ENCODE measurements at places on chromosomes 11 and 22. TPM values are rescaled to one million over a fixed set of nuclear protein-coding genes. Genes with fewer than 3 reads are reported as not detected.

Gene FAR1
- total RNA-seq, result 34.1 TPM

Gene RHBDD3
- 17.6 TPM for total RNA-seq

Gene CD3D
- not detected for total RNA-seq

Gene TBX1
- 2.4 TPM for total RNA-seq

Gene SMTNL1
- not detected for total RNA-seq

Gene SYT12
- 11.1 TPM for total RNA-seq

Gene SMC1B
- 0.31 TPM for total RNA-seq

Gene DDX25
- total RNA-seq, result not detected

Gene INS
- not detected for total RNA-seq

Gene NRXN2
- not detected for total RNA-seq

Gene MAPK8IP1
- 18.8 TPM for total RNA-seq

DNA sequence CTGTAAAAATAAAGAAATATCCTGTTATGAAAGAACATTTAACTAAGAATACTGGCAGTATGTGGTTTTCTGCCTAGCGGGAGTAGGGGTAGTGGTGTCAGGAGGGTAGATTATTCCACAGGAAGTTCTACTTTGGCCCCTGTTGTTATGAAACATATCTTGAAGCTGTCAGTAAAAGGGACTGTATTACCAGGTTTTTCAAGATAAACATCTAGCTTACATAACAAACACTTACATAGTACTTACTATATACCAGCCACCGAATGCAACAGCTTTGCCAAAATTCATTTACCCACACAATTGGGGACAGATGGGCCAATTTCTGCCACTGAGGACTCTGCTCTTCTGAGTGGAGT, 3.7 kb downstream of the TMEM123 start:
- peaks cover 45% of the 10 kb centered on the region for H3K36me3 ChIP-seq
- DNase-seq, result no peak
- H3K27me3 ChIP-seq, result no peaks in the 10 kb centered on the region
- no peak overlapping the region for H3K27ac ChIP-seq
- no peak overlapping the region for H3K4me3 ChIP-seq

GRCh38 chr22:44442186-44442815, 55.7 kb downstream of the RTL6 start:
- no peaks in the 10 kb centered on the region for H3K36me3 ChIP-seq
- DNase-seq, result no peak
- H3K27me3 ChIP-seq, result no peaks in the 10 kb centered on the region
- peaks cover 35% of the 10 kb centered on the region for H3K4me1 ChIP-seq
- H3K4me3 ChIP-seq, result no peak overlapping the region

DNA sequence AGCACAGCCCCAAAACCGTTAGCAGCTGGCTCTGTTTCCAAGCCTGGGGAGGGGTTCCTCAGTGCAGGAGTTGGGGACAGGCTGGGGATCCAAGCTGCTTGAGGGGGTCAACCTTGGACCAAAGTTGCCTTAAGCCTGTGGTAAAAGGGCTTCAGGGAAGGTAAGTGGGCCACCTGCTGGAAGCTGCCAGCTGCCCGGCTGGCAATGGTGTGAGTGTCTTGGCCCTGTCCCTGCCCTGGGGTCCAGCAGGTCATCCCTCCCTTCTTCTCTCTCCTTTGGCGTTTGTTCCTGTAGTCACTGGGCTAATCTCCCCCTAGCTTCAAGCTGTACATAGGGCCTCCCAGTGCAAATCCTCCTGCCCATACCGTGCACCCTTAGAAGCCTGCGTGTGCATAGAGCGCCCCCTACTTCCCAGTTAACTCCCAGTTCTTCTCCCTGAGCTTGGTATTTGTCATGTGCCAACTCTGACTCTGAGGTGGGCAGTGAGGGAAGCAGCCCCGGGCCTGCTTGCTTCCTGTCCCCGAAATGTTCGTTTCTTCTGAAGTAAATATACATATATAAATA, 4.4 kb downstream of the TMEM258 start:
- peaks cover 26% of the 10 kb centered on the region for H3K36me3 ChIP-seq
- no peak overlapping the region for H3K27ac ChIP-seq
- no peak for DNase-seq
- H3K27me3 ChIP-seq, result no peaks in the 10 kb centered on the region
- peaks cover 8% of the 10 kb centered on the region for H3K4me1 ChIP-seq

- no peak overlapping the region for H3K4me3 ChIP-seq
- no peak overlapping the region for H3K27ac ChIP-seq
- DNase-seq, result no peak
- no peaks in the 10 kb centered on the region for H3K27me3 ChIP-seq
Measured at GRCh38 chr22:20107471-20107901, 8.4 kb upstream of the RANBP1 start.

DNA sequence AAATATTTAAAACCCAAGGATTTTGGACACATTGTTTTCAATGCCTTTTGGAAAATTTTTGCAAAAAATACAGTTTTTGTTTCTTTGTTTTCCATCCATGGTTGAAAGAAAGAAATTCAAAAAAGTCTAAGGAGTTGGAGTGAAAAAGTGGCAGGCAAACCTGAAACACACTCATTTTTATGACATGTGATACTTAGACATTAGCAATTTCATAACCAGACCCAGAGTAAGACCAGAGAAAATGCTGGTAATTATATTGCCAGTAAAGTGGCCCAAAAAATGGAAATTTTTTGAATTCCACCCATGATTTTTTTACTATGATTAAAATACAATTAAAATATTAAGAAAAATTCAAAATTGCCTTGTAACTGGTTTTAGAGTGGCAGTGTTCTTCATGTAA, 128.2 kb downstream of the SLC17A6 start:
- no peak overlapping the region for H3K27ac ChIP-seq
- no peak for DNase-seq
- H3K4me1 ChIP-seq, result no peaks in the 10 kb centered on the region
- no peaks in the 10 kb centered on the region for H3K36me3 ChIP-seq
- no peak overlapping the region for H3K4me3 ChIP-seq

GRCh38 chr11:61293867-61294716, 1.0 kb downstream of the VWCE start:
- peak overlapping the region; percentile 45 for H3K4me3 ChIP-seq
- no peak overlapping the region for H3K27ac ChIP-seq
- H3K36me3 ChIP-seq, result no peaks in the 10 kb centered on the region
- H3K27me3 ChIP-seq, result peaks cover 14% of the 10 kb centered on the region

- no peak for DNase-seq
- peak overlapping the region; percentile 98 for H3K27ac ChIP-seq
- H3K36me3 ChIP-seq, result peaks cover 10% of the 10 kb centered on the region
- H3K27me3 ChIP-seq, result no peaks in the 10 kb centered on the region
Measured at GRCh38 chr11:130144861-130145281, 14.7 kb upstream of the ST14 start.

DNA sequence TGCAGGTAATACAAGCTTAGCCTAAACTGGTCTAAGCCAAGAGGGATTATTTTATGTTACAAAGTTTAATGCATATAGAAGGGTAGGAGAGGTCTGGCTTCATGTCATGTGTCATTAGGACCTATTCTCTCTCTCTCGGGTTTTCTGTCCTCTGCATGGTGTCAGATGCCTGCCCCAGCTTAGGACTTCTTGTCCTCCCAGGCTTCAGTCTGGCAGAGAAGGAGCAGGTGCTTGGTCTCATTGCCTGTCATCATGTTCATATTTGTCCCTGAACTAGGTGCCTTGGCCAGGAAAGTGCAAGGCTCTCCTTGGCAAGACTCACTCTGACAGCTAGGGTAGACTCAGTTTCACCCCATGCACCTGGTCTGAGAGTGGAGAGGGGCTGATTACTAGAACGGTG, 126.3 kb downstream of the ADAMTS15 start:
- no peak for DNase-seq
- no peak overlapping the region for H3K27ac ChIP-seq
- no peaks in the 10 kb centered on the region for H3K4me1 ChIP-seq
- no peaks in the 10 kb centered on the region for H3K27me3 ChIP-seq
- H3K4me3 ChIP-seq, result no peak overlapping the region

DNA sequence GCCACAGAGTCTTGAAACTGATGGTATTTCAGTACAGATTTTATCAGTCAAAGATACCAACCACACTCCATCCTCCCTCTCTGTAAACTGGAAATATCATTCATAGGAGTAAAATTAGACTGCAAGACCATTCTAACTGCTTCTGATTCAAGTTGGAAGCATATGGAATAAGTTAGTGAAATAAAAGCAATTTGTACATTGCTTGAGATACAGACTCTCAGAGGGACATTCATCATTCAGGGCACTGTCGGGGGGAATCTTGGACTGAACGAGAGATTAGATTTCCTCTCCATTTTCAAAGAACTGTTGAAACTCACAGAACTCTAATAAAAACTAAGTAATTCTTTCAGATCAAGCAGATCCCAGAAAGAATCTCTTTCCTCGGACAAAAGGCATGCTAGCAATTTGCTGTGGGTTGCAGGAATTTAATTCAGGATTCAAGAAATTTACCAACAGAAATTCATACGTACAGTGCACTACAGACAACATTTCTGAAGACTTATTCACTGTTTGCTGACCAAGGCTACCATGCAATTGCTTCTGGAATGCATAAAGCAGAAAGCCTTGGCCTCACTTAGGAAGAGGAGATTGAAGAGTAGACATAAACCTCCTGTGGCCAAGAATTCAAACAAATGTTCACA, 34.1 kb downstream of the PAMR1 start:
- no peak overlapping the region for H3K4me3 ChIP-seq
- no peaks in the 10 kb centered on the region for H3K36me3 ChIP-seq
- H3K27me3 ChIP-seq, result no peaks in the 10 kb centered on the region
- peak; percentile 68 for DNase-seq

- DNase-seq, result no peak
- H3K27ac ChIP-seq, result no peak overlapping the region
- peaks cover under 1% of the 10 kb centered on the region for H3K36me3 ChIP-seq
- no peaks in the 10 kb centered on the region for H3K27me3 ChIP-seq
- no peak overlapping the region for H3K4me3 ChIP-seq
Measured at GRCh38 chr11:19827399-19828135, 114.9 kb downstream of the NAV2 start.

- no peak overlapping the region for H3K27ac ChIP-seq
- peak; percentile 70 for DNase-seq
- H3K4me1 ChIP-seq, result peaks cover 13% of the 10 kb centered on the region
Measured at GRCh38 chr11:116931206-116931953, 94.0 kb upstream of the APOA1 start.

DNA sequence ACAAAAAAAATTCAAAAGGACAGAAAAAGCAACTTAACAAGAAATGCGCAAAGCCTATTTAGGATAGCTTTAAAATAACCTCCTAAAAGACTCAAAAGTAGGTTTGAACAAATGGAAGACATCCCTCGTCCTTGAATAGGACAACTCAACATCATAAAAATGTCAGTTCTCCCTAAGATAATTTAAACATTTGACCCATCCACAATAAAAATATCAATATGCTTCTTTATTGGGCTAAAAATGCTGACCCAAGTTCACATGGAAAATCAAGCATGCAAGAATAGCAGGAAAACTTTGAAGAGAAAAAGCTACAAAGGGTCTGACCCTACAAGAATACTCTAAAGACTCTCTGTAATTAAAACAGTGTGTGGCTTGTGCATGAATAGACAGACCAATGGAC, 12.1 kb upstream of the KCTD17 start:
- no peak for DNase-seq
- H3K27me3 ChIP-seq, result no peaks in the 10 kb centered on the region
- H3K27ac ChIP-seq, result no peak overlapping the region
- no peaks in the 10 kb centered on the region for H3K36me3 ChIP-seq
- no peak overlapping the region for H3K4me3 ChIP-seq

DNA sequence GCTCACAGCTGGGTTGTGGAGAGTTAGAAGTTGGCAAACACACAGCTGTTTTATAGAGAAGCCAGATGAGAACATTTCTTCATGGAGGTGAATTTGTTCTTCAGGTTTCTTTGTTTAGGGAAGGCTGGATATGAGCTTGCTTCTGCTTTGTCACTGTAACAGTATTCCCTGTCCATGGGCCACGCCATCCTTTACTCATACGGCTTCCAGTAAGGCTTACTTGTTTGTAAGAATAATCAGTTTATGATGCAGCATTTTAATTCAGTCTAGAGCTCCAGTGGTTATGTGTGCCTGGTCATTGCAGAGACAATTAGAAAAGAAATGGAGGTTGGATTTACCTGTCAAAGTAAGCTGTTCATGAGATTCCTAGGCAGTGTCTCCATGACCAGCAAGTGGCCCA, 131.8 kb downstream of the TRIM44 start:
- peaks cover 10% of the 10 kb centered on the region for H3K36me3 ChIP-seq
- H3K4me3 ChIP-seq, result no peak overlapping the region
- no peak for DNase-seq

DNA sequence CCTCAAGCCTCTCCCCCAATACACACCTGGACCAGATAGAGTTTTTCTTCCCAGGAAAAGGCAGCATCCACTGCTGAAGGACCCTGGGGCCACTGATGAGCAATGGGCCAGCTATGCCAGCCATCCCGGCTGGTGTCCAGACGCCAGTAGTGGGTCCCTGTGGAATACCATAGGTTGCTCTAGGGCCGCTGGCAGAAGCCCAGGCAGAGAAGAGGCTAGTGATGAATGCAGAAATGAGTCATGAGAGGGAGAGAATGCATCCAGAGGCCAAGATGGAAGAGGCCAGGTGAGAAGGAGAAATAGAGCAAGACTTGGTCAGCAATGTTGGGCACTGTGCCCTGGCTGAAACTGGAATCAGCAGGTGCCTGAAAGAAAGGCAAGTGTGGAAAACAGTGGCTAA, 8.9 kb downstream of the HPX start:
- H3K4me1 ChIP-seq, result 0 out of 2 replicates have a peak, but pooled peaks cover 3% of the 10 kb centered on the region
- H3K4me3 ChIP-seq, result no peak overlapping the region
- no peaks in the 10 kb centered on the region for H3K36me3 ChIP-seq
- peak; percentile 78 for DNase-seq
- H3K27me3 ChIP-seq, result no peaks in the 10 kb centered on the region
- H3K27ac ChIP-seq, result no peak overlapping the region

GRCh38 chr22:42967933-42968332, 47.0 kb downstream of the PACSIN2 start:
- no peak overlapping the region for H3K4me3 ChIP-seq
- H3K36me3 ChIP-seq, result peaks cover 7% of the 10 kb centered on the region
- H3K27me3 ChIP-seq, result no peaks in the 10 kb centered on the region
- peaks cover 56% of the 10 kb centered on the region for H3K4me1 ChIP-seq
- no peak overlapping the region for H3K27ac ChIP-seq

DNA sequence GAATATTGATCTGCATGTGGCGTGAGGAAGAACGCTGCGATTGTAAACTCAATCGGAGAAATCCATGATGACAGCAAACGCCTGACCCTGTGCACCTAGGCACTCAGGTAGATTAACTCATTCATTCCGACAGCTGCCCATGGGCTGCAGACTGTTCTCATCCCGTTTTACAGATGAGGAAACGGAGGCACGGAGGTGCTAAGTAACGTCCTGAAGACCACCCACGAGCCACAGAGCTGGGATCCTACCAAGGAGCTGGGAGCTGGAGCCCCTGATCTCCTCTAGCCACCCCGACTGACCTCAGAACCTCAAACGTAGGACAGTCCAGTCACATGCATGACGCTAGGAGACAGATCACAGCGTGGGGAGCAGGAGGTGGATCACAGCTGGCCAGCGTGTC, 1092.7 kb downstream of the BRD1 start:
- H3K36me3 ChIP-seq, result no peaks in the 10 kb centered on the region
- no peak overlapping the region for H3K27ac ChIP-seq
- peaks cover 100% of the 10 kb centered on the region for H3K27me3 ChIP-seq

- H3K4me1 ChIP-seq, result peaks cover 58% of the 10 kb centered on the region
- H3K4me3 ChIP-seq, result no peak overlapping the region
- no peaks in the 10 kb centered on the region for H3K36me3 ChIP-seq
Measured at GRCh38 chr11:19087658-19088057, 27.1 kb upstream of the MRGPRX2 start.

- peaks cover 71% of the 10 kb centered on the region for H3K4me1 ChIP-seq
- no peaks in the 10 kb centered on the region for H3K27me3 ChIP-seq
- peak overlapping the region; percentile 72 for H3K27ac ChIP-seq
- DNase-seq, result no peak
- H3K36me3 ChIP-seq, result peaks cover 4% of the 10 kb centered on the region
- no peak overlapping the region for H3K4me3 ChIP-seq
Measured at GRCh38 chr11:86695373-86695772, 23.0 kb upstream of the ME3 start.
